AG20443 (cell line): ENCODE measurements at places on chromosomes 7 and 10.
A peak's percentile ranks its signal among the peaks of the same experiment; 100 is the strongest.

DNA sequence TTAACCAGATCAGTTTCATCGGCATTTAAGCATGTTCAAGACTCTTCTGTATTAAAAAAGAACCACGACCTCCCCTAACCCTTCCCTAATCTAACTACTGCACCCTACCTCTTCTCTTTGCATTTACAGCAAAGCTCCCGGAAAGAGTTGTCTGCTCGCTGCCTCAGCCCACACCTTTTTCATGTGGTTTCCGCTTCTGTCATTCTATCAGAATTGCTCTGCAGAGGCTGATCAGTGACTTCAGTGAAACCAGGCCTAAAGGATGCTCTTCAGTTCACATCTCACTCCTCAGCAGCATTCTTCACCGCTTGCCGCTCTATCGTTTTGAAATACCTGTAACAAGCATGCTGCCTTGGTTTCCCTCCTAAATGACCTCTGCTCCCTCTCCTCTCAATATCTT lies 160.9 kb downstream of the SDK1 start:
- no peak for DNase-seq

- DNase-seq, result no peak
These were observed 518.0 kb downstream of the XPNPEP1 start for GRCh38 chr10:109405338-109405737.

DNA sequence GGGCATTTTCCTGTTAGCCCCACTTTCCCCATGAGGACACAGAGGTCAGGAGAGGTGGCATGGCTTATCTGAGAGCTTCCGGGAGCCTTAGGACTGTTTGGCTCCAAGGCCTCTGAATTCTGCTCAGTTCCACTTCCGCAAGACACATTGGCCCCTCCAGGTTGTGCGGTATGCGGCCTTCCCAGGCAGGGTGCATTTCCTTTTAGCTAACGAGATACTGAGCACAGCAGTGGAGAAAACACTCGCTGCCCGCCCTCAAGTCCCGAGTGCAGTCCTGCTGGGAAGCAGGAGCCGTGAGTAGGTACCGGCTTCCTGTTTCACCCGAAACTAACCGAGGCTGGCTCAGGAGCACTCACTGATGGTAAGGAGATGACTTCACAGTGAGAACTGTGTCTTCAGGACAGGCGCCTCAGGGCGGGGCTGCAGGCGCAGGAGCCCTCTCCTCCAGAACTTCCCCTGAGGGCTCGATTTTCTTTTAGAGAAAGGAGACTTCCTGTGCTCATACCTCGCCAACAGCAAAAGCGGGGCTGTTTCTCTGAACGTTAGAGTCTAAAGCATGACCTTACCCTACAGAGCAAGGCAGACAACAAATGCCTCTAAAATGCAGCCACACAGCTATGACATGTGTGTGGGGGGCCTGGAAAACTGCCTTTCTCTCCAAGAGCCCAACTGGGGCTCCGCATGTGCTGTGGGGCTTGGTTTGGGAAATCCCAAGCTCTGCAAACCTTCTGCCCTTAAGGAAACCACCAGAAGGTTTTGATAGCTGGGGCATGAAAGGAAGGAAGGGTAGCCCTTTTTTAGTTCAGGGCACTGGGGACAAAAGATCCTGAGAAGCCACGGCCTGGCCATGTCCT lies 25.9 kb downstream of the RGS10 start:
- DNase-seq, result no peak

GRCh38 chr7:79452495-79453265 lies 787 bp downstream of the MAGI2 start:
- peak; percentile 42 for DNase-seq

DNA sequence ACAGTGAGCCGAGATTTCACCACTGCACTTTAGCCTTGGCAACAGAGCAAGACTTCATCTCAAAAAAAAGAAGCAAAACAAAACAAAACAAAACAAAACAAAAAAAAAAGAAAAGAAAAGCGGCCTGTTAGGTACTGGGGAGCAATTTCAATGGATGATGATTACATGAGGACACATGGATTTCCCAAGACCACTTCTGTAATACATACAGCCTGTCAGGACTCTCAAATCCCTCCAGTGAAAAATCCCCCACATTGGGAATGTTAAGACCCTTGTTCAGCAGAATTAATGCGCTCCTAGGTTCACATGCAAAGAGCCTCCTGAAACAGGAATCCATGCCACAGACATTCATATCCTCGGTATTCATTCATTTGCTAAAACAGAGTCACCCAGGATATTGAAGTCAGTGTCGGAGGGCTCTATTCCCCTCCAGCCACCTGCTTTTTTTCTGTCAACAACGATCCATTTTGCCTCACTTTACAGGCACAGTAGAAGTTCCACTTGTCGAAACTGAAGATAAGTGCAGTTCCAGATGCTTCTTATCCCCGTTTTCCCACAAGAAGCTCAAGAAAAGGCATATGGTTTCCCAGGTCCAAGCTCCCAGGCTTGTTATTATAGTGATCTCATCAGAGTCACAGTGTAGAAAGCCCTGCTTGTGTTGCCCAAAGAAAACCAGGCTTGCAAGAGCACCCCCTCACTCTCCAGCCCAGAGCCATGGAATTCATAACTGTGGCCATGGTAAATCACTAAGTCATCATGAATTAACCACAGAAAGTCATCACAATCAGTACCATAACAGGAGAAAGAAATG lies 20.2 kb downstream of the SLC16A12 start:
- peak; percentile 93 for DNase-seq

- no peak for DNase-seq
These were observed 98.3 kb upstream of the DDC start for GRCh38 chr7:50663396-50664102.

- no peak for DNase-seq
These were observed 15.0 kb upstream of the DNMBP start for GRCh38 chr10:100024748-100025147.

DNA sequence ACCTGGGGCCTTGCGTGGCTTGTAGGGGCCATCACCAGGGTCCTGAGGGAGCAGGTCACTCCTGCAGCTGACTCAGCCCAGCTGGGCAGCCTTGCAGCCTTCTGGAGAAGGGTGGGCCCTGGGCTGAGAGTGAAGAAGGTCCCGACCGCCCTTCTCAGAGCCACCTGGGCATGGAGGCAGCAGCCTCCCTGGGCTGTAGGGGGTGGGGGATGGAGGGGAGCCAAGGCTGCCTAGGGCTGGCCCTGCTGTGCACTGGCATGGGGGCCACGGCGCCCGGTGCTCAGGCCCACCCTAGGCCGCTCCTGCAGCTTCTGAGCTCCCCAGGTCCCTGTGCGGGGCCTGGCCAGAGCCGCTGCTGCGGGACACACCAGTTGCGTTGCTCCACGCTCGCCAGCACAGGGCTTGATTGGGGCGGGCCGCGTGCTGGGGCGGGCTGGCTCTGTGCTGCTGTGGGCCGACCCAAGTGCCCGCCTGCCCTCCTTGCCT lies 63.6 kb upstream of the NKX6-2 start:
- DNase-seq, result no peak

DNA sequence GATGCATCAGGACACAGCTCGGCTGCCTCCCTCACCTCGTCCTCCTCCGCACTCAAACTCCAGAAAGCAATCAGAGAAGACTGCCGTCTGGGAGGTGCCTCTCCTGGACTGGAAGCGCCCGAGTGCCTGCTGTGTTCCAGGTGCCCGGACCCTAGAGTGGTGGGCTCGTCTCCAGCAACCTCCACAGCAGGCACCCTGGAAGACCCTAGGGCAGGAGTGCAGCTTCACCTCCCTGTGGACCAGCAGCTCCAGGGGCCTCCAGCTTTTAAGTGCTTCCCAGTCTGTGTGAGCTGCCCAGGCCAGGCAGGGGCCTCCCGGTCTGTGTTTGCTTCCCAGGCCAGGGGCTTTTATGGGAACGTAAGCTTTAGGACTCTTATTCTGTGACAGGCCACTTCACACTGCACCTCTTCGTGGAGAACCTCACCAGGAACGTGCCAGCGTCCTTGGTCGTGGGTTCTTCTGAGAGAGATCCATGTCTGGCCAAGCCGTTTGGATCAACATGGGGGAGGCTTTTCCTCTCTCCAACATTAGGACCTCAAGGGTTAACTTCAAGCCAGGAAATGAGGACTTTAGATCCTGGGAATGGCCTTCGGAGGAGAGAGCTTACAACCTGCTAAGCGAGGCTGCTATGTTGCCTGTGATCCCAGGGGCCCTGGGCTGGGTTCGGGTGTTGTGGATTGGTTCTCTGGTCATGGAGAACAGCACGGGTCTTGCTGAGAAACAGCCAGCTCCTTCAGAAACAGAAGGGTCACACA lies 5.9 kb upstream of the PWWP2B start:
- DNase-seq, result no peak

- peak; percentile 81 for DNase-seq
These were observed at the start of gene PIK3AP1 for GRCh38 chr10:96720422-96721206. PIK3AP1 (minus strand) TSS chr10:96720514; CDS start chr10:96720394, 120 bp downstream.

DNA sequence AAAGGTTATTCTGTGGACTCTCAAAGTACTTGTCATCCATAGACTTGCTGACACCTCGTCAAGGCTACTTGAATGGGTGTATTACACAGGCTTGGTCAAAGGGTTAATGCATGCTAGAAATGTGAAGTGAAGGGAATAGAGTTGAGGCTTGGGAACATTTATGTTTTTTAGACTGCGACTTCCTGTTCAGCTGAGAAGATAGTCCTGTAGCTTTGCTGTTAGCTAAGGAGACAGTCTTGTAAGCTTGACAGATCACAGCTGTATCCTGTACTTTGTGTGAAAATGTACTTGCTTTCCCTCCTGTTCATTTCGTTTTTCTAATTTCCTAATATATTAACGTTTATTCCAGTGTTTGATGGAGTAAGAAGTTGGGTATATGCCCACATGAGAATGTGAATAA lies 52.1 kb downstream of the ADD3 start:
- DNase-seq, result no peak

GRCh38 chr7:108316708-108317107 lies 139.5 kb downstream of the NRCAM start:
- no peak for DNase-seq

DNA sequence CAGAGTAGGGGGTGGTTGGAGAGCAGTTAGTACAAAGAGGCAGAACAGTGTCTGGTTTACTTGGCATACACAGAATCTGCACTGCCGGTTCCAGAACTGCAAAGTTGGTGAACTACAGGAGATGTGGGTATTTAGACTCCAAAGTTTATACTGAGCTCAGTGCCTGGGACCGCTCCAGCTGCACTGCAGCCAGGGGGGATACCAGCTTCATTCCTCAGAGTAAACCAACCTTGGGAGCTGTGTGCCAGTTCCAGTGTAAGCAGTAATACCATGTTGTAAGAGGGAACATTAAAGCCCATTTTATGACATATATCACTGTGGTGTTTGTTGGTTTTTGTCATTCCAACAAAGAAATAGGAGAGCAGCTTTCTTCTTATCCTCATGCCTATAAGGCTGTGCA lies 23.4 kb downstream of the LOXL4 start:
- DNase-seq, result peak; percentile 1

GRCh38 chr7:150382844-150383225 lies 3.7 kb downstream of the ZNF775 start:
- DNase-seq, result no peak

DNA sequence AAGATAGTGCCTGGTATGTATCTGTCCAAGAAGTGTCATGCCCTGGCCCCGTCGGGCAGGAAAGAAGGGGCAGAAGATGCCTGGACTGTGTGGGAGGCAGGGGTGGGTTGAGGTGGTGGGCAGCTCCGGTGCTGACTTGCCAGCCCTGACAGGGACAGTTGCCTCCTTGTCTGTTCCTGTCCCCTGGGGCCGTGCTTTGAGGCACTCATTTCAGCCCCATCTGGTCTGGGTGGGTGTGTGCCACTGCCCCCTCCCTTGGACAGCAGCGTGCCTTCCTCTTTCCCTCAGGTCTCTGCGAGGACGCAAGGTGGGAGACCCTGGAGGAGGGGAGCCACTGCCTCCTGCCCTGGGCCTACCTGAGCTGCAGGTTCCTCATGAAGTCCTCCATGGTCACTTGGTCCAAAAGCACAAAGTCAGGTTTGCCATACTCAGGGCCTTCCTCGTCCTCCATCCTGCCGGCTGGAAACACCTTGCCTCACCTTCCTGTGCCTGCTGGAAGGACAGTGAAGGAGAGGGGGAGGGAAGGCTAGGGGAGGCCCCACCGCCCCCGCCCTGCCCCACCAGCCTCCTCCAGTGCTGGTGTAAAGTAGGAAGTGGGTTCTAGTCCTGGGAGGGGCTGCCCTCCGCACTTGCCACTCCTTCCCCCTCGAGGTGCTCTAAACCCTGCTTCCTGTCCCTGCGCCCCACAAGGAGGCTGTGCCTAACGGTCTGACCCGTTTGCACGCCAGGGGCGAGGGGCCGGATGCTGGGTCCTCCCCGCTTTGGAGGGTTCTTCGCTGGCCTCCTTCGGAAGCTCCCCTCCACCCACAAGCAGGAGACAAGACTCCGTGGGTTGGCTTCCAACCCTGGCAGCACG lies at the start of gene MYO1G:
TSS of gene MYO1G (minus strand) at position 505 of the 856 bp plus-strand sequence. CDS start at position 451, 54 bp downstream.
- DNase-seq, result no peak

DNA sequence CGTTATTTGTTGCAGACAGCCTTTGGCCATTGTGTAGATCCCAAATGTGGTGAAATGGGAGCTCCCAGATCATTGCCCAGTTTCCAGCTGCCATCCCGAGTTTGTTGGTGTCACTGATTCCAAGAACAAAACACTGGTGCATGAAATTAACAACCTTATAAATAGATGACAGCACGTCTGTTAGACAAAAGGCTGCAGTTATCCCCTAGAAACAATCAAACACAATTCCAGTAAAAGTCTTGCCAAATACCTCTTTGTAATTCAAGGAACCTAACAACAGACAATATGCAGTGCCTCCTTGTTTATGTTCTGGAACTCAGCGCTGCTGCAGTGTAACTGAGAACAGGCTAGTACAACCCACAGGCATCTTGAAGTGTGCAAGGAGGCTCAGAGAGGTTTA lies 404.5 kb downstream of the PAXIP1 start:
- peak; percentile 2 for DNase-seq

DNA sequence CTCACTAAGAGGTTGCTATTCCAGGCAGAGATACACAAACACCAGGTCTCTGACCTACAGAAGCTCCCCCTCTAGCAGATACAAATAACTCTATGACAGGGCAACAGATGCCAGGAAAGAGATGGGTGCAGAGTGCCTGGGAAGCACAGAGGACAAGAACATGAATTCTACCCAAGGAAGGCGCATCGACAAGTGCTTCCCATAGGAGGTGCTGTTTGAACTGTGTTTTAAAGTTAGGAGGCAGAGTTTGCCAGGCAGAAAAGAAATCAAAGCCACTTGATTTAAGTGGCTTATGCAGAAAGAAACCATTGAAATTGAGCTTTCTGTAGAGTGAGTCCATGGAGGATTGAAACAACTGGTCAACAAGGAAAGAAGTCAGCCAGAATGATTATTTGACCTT lies 35.3 kb upstream of the EGR2 start:
- no peak for DNase-seq

GRCh38 chr10:83108565-83109333 lies 1030.6 kb upstream of the GHITM start:
- DNase-seq, result no peak

DNA sequence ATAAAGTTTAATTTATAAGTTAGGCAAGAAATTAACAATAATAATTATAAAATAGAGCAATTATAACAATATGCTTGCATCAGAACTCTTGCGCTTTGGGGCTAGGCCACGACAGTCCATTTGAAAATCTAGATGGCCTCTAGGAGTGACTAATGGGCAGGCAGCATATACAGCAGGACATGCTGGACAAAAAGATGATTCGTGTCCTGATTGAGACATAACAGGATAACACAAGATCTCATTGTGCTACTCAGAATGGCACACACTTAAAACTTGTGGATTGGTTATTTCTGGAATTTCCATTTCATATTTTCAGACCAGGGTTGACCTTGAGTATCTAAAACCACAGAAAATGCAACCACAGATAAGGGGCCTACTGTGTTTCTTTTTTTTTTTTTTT lies 27.5 kb downstream of the CTNNA3 start:
- DNase-seq, result no peak
